ENCODE measurements at places on chromosomes 16 and 17. TPM values are rescaled to one million over a fixed set of nuclear protein-coding genes. Genes with fewer than 3 reads are reported as not detected.
A peak's percentile ranks its signal among the peaks of the same experiment; 100 is the strongest.

Gene KLHDC4
- 29.4 TPM for total RNA-seq

Gene NOTUM
- not detected for total RNA-seq

Gene ZNF19
- total RNA-seq: 28.3 TPM

DNA sequence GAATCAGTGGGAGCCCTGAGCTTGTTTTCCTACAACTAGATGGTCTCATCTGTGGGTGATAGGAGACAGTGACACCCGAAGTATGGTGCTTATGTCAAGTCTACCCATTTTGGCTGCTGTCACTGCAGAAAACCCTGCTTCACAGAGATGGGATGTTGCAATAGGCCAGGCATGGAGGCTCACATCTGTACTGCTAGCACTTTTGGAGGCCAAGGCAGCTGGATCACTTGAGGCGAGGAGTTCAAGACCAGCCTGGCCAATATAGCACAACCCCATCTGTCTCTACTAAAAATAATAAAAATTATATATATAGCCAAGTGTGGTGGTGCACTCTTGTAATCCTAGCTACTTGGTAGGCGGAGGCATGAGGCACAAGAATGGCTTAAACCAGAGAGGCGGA lies 2.3 kb upstream of the HERPUD1 start:
- H3K4me3 ChIP-seq: no peak overlapping the region
- H3K36me3 ChIP-seq: no peaks in the 10 kb centered on the region
- peaks cover 11% of the 10 kb centered on the region for H3K4me1 ChIP-seq
- H3K27me3 ChIP-seq: no peaks in the 10 kb centered on the region
- no peak for DNase-seq
- no peak overlapping the region for H3K27ac ChIP-seq

DNA sequence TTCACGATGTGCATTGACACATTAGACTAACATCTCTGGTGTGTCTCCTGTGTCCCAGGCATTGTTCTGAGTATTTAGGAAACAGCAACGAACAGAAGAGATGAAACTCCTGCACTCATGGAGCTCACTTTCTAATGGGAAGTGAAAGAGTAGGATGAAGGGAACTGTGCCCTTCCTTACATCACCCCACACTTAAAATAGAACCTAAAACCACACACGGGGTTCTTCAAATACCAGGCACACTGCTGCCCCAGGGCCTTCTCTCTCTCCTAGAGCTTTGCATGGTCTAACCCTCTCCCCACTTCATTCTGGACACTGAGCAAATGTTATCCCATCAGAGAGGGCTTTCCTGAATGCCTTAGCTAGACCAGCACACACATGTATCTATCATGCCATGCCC lies 33.7 kb downstream of the TRIM25 start:
- no peaks in the 10 kb centered on the region for H3K36me3 ChIP-seq
- no peak overlapping the region for H3K27ac ChIP-seq
- H3K4me1 ChIP-seq: no peaks in the 10 kb centered on the region
- H3K4me3 ChIP-seq: no peak overlapping the region
- H3K27me3 ChIP-seq: no peaks in the 10 kb centered on the region

DNA sequence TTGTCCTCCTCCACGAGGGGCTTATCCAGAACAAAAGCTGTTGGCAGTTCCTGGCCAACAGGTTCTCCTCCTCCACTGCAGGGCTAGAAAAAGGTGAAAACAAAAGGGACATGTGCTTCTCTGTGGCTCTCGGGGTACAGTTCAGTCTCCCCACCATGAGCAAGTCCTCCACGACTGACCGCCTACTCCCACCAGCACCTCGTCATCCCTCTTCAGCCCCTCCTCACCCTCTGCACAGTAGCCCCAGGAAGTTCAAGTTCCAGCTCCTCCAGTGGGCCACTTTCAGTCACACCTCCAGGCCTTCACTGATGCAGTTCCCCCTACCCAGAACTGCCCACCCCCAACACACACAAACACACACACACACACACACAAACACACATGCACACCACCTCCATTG lies 19.4 kb downstream of the KRT9 start:
- H3K36me3 ChIP-seq: no peaks in the 10 kb centered on the region
- no peaks in the 10 kb centered on the region for H3K27me3 ChIP-seq
- peaks cover 14% of the 10 kb centered on the region for H3K4me1 ChIP-seq
- no peak overlapping the region for H3K4me3 ChIP-seq

- no peaks in the 10 kb centered on the region for H3K4me1 ChIP-seq
- H3K27me3 ChIP-seq: no peaks in the 10 kb centered on the region
- H3K27ac ChIP-seq: no peak overlapping the region
- no peak for DNase-seq
Measured at GRCh38 chr17:73122953-73123605, 30.6 kb upstream of the SLC39A11 start.

GRCh38 chr17:75558666-75559530 lies 28.7 kb upstream of the MYO15B start:
- no peak overlapping the region for H3K27ac ChIP-seq
- H3K4me3 ChIP-seq: no peak overlapping the region
- H3K36me3 ChIP-seq: peaks cover 9% of the 10 kb centered on the region
- no peaks in the 10 kb centered on the region for H3K27me3 ChIP-seq
- no peak for DNase-seq
- H3K4me1 ChIP-seq: peaks cover 17% of the 10 kb centered on the region

DNA sequence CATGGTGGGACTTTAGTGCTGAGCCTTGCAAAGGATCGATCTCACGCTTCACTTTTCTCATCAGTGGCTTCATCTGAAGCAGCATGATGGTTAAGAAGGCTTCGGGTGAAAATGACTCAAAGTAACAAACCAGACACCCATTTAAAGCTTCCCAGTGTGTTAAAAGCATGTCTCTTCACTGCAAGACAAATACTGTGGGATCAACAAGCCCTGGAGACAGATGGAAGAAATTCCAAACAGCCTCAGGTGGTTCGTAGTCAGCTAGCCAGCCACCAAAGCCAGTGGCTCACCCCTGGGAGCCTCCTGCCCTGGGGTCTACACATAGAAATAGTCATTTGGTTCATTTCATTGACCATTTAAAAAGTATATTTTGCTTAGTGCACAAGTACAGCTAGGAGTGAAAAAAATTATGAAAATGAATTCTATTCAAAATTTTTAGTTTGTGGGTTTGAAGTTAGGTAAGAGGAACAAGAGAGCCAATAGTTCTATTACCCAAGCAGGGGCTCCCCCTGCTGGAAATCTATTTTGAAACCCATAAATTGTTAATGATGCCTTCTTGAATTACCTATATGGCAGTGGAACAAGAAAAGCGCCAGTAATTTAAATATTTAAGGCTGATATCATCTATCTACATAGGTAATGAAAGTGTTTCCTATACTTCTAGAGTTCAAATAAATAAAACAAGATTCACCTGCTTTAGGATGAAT lies 51.6 kb downstream of the PMP22 start:
- H3K36me3 ChIP-seq: no peaks in the 10 kb centered on the region
- no peak overlapping the region for H3K4me3 ChIP-seq
- DNase-seq: no peak
- H3K27ac ChIP-seq: no peak overlapping the region
- no peaks in the 10 kb centered on the region for H3K4me1 ChIP-seq
- H3K27me3 ChIP-seq: no peaks in the 10 kb centered on the region

- H3K27me3 ChIP-seq: no peaks in the 10 kb centered on the region
- peaks cover 54% of the 10 kb centered on the region for H3K36me3 ChIP-seq
- H3K27ac ChIP-seq: peak overlapping the region; percentile 92
- no peak overlapping the region for H3K4me3 ChIP-seq
- DNase-seq: peak; percentile 73
Measured at GRCh38 chr17:76050538-76051467, 21.5 kb downstream of the SRP68 start.

GRCh38 chr17:4545217-4545951 lies 9.8 kb downstream of the MYBBP1A start:
- H3K27me3 ChIP-seq: no peaks in the 10 kb centered on the region
- H3K27ac ChIP-seq: no peak overlapping the region
- peaks cover 50% of the 10 kb centered on the region for H3K36me3 ChIP-seq
- H3K4me1 ChIP-seq: peaks cover 5% of the 10 kb centered on the region

DNA sequence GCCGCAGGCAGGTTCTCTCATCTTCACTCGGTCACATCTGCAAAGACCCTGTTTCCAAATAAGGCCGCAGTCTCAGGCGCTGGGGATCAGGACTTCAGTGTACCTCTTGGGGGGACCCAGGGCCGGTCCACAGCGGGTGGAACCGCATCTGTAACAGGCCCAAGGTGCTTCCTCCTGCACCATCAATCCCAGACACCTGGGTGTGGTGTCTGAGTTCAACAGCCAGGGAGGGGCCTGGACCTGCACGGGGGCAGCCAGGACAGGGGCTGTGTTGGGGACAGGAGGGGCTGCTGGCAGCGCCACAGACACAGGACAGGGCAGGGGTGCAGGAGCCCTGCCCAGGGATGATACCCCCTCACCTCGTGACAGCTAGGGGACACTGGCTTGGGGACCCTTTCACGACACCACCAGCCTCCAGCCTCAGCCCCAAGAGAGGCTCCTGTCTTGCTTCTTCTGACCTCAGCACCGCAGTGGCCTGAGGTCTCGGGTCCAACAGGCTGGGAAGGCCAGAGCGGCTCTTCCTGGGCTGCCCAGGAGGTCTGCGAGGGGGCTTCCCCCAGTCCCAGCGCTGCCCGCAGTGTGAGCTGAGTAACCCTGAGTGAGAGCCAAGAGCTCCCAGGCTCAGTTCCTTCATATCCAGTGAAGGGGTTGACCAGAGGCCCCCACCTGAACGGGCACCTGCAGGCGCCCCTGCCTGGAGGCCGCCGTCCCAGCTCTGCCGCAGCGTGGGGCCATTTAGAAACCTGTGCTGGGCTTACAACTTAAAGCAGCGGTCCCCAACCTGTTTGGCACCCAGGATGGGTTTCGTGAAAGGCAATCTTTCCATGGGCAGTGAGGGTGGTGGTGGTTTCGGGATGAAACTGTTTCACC lies 30.7 kb upstream of the BAHCC1 start:
- H3K27ac ChIP-seq: no peak overlapping the region
- no peaks in the 10 kb centered on the region for H3K27me3 ChIP-seq
- H3K4me3 ChIP-seq: no peak overlapping the region
- no peaks in the 10 kb centered on the region for H3K36me3 ChIP-seq
- no peak for DNase-seq

- no peaks in the 10 kb centered on the region for H3K36me3 ChIP-seq
- no peak overlapping the region for H3K27ac ChIP-seq
- no peak for DNase-seq
- H3K27me3 ChIP-seq: no peaks in the 10 kb centered on the region
Measured at GRCh38 chr16:48560692-48561091, 49.3 kb downstream of the N4BP1 start.

DNA sequence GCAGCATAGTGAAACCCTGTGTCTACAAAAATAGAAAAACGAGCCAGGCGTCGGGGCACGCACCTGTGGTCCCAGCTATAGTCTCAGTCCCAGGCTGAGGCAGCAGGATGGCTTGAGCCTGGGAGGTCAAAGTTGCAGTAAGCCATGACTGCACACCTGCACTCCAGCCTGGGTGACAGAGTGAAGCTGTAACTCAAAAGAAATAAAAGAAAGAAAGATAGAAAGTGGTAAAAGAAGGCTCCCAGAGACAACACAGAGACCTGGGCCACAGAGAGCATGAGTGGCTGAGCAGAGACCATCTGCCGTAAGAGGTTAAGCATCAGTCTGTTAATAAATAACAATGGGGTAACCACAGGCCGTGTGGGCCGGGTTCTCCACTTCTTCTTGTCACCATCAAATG lies 15.3 kb upstream of the HEXD start:
- H3K4me1 ChIP-seq: no peaks in the 10 kb centered on the region
- no peak overlapping the region for H3K27ac ChIP-seq
- DNase-seq: no peak
- no peak overlapping the region for H3K4me3 ChIP-seq

- peak overlapping the region; percentile 81 for H3K27ac ChIP-seq
- no peaks in the 10 kb centered on the region for H3K36me3 ChIP-seq
- no peaks in the 10 kb centered on the region for H3K27me3 ChIP-seq
- H3K4me1 ChIP-seq: peaks cover 70% of the 10 kb centered on the region
- H3K4me3 ChIP-seq: no peak overlapping the region
Measured at GRCh38 chr17:57035971-57036481, 49.0 kb upstream of the AKAP1 start.
